ENCODE measurements at places on chromosomes 11 and 22.
A peak's percentile ranks its signal among the peaks of the same experiment; 100 is the strongest.

DNA sequence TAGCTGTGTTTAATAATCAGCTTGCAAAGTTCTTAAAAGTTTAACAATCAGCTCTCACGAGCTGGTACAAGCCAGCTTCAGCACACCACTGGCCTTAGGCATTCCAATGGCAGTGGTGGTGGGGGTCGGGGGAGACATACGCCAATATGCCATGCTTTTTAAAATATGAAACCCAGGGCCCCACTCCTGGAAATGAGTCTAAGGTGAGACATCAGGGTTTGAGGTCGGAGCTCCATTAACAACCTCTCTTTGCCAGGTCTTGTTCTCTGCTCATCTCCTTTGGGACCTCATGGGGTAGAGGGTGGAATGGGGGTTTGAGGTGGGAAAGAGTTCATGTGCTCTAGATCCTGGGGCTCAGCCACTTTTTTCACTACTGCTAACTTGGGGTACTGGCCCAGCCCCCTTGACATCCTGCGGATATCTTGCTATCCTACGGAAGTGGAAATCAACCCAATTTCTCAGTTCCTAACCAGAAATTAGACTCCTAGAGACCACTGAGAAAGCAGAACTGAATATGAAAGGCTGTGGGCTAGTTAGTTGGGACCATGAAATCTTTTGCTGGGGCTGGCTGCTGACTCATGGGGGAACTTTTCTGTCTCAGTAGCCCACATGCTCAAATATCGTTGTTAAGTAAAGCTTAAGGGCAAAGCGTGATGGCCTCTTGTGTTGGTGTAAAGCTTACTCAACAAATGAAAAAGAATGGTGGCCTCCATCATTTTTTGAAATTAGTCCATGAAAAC lies 90.1 kb downstream of the PDHX start:
- DNase-seq: no peak

DNA sequence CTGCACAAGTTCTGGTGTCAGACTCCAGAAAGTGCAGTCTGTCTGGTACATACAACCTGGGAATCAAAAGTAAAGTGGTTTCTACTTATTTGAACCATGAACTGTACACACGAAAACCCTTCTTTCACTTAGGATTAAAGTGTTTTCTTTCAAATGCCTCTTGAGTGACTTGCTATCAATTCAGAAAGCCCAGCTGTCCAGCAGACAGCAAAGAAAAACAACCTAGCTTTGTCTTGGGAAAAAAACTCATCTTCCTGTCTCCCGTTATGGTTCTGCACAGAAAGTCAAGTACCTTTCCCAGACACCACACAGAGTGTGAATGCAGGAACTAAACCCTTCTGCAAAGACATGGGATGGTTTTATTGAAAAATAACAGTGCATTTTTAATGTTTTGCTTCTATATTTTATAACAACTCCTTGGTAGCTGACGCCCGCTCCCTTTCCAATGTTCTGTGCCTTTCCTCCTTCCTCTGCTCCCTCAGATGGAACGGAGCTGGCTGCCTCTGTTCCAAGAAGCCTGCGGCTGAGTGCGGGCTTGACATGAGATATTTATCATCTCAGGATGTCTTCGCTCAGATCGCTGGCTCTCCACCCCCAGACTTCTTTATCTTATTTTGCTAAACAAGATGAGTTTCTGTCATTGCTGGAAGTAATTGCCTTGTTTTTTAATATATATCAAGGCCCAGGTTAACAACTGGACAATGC lies 322.3 kb upstream of the B3GAT1 start:
- DNase-seq: no peak

DNA sequence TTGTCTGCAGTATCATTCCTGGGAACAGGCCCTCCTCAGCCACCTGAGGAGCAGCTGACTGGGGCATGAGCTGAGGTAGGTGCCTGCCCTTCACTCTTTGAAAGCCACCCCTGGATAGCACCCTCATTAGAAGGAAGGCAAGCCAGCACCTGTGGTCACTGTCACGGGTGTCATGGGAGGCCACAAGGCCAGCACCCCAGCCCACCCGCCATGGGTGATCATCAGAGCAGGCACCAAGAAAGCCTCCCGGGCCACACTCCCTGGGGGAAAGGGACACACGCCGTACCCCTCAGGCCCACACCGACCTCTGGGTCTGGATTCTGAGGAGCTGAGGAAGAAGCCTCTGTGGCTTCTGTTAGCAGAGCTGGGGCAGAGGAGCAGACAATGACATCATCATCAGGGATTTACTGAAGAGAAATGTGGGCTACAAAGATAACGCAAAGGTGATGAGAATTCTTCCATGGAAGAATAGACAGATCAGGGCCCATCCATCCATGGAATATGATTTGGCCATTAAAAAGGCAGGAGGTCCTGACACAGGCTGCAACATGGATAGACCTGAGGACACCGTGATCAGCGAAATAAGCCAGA lies 16.7 kb upstream of the NAP1L4 start:
- DNase-seq: no peak

DNA sequence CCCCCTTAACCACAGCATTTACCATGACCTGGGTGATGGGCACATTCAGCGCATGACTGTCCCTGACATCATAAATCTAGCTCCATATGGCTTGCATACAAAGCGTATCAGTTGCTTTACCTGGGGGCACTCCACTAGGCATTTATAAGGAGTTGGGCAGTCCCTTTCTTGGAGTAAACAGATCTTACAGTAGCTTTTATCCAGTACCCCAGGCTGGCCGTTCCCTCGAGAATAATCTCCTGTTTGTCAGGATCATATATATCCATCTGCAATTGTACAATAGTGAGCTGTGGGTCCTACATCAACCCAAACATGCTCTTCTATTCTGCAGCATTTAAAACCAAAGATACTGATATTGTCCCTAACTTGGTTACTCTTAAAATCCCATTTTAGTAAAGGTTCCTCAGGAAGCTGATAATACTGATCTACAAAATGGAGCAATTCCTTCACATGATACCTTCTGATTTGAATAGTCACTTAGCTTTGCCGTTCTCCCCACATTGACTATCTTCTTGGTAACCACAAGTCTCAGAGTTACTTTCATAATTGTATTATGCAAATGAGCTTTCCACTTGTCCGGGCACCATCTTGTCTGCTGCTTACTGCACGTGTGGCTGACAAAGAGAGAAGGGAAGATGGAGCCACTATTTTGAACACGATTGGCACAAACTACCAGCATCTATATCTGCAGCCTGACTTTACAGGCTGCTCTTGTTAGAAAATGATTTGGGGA lies 205.0 kb downstream of the CWF19L2 start:
- DNase-seq: no peak

GRCh38 chr11:30116512-30116911 lies 99.7 kb upstream of the KCNA4 start:
- no peak for DNase-seq

DNA sequence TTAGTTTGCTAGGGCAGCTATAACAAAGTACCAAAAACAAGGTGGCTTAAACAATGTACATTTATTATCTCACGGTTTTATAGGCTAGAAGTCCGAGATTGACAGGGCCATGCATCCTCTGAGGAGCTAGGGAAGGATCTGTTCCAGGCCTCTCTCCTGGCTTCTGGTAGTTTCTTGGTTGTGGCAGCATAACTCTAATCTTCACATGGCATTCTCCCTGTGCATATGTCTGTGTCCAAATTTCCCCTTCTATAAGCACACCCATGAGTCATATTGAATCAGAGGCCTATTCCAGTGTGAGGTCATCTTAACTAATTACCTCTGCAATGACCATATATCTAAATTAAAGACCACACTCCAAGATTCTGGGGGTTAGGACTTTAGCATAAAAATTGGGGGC lies 31.3 kb upstream of the MMP13 start:
- DNase-seq: no peak

- DNase-seq: no peak
Measured at GRCh38 chr11:71284525-71285092, 32.2 kb upstream of the SHANK2 start.

- DNase-seq: no peak
Measured at GRCh38 chr11:101456812-101457211, 127.0 kb downstream of the TRPC6 start.

- DNase-seq: no peak
Measured at GRCh38 chr11:93100211-93100610, 97.6 kb downstream of the SLC36A4 start.

DNA sequence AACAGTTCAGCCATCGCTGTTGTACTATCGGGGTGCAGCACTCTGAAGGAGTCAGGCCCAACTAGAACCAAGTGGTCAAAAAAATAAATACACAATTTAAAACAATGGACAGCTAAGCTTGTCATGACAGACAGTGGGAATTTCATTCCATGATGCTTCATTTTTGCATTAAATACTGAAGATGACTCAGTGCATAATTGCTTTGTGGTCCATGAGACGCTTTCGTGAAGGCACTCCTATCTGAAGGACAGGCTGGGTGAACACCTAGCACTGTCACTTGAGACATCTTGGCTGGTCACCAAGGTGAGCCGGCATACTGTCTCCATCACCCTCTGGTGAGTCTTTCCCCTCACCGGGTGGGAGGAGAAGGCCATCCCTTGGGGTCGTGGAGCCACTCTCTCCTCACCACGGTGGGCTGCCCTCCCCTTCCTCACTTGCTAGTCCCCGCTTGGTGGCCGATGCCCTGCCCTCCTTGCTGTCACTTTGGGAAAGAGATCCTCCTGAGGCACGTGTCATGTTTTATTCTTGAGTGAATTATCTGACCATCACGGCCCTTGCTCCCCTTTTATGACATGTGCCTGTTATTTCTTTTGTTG lies 4.9 kb upstream of the TESMIN start:
- DNase-seq: no peak

- DNase-seq: no peak
Measured at GRCh38 chr11:35748644-35749043, 86.1 kb downstream of the TRIM44 start.

DNA sequence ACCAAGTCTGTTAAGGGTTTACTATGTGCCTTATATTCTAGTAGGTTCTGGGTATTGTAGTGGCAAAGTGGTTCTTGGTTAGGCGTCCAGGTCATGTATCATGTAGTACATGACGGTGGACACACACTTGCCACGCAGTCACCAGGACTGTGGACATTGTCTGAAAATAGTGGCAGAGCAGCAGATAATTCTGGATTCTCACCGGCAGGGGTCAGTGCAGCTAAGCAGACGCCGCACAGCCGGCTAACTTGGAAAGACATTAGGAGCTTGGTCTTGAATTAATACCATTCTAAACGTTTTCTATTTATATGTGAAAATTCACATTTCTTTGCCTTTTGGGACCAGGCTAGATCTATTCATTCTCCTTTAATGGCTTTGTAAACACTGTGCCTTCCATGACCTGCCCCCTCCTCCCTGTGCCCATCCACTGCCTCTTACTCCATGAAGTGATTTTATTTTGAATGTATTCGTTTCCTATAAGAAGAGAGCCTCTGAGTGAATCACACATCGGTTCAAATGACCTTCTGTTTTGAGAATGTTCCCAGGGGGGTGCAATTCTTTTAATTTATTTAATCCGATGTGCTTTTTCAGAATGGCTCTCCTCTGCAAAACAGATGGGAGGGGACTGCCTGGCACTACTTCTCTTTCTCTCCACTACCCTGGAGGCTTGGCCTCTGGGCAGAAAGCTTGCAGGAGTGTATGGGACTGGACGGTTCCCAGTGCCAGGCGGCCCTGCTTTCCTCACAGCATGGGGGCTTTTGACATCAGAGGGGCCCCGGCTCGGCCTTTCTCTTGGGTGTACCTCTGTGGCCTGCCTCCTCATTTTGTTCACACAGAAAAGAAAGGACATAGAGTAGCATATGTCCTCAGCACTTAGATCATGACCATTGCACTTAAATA lies 378.0 kb downstream of the NTM start:
- DNase-seq: peak; percentile 83

DNA sequence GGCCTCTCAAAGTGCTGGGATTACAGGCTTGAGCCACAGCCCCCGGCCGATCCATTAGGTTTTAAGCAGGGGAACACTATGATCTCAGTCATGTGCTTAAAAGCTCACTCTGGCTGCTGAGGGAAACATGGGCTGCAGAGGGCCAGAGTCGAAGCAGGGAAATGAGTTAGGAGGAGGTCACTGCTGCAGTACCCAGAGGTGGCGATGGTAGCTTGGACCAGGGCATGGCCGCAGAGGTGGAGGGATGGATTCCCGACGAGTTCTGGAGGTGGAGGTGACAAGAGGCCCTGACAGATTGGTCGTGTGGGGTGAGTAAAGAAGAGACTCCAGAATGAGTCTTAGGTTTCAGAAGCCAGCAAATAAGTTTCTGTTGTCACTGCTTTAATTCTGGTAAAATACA lies 54.4 kb upstream of the INCENP start:
- DNase-seq: no peak

DNA sequence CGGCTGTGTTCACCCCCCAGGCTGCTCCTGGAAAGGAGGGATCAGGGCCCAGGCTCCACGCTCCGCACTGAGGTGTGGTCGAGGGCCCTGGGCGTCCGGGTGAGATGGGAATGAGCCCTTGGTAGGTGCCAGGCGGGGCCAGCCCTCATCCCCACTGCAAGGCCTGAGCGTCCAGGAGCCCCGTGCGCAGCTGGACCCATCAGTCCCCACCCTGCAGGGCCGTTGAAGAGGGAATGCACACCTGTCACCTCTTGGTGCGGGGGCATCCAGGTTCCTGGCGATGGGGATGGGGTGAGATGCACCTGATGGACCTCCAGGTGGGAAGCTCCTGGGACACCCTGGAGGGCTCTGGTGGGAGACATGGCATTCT lies 72.2 kb downstream of the KCNQ1 start:
- DNase-seq: no peak

- DNase-seq: no peak
Measured at GRCh38 chr11:63951779-63952536, 13.2 kb downstream of the NAA40 start.

- DNase-seq: no peak
Measured at GRCh38 chr22:48566741-48567140, 1260.9 kb downstream of the BRD1 start.

GRCh38 chr22:17842386-17842785 lies 68.1 kb upstream of the BID start:
- no peak for DNase-seq

- no peak for DNase-seq
Measured at GRCh38 chr11:82811369-82811768, 77.7 kb upstream of the FAM181B start.

- DNase-seq: no peak
Measured at GRCh38 chr11:119608781-119609180, 120.2 kb downstream of the NECTIN1 start.

DNA sequence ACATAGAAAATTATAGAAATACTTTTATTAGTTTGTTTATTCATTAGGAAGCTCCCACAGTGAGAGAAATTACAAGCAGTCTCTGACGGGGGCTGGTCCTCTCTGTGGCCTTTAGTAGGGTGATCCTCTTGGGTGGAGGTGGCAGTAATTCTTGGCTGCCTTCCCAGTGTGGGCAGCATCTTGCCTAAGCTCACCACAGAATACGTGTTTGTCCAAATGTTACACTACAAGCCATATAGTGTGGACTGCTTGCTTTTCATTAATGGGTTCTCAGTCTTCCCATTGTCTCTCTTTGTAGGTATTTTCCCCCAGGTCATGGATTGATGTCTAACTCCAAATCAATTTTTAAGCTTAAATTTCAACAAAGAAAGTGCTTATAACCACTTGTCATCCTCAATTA lies 43.3 kb downstream of the ENDOD1 start:
- no peak for DNase-seq

DNA sequence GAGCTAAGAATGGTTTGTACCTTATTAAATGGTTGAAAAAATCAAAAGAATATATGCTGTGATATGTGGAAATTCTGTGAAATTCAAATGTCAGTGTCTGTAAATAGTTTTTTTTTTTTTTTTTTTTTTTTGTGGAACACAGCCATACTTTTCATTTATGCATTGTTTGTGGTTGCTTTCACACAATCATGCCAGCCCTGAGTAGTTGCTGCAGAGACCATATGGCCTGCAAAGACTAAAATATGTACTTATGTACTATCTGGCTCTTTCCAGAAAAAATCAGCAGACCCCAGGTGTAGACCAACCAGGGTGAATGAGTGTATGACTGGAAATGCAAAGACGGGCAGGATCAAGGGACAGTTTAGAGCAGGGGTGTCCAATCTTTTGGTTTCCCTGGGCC lies 98.3 kb downstream of the PTPRJ start:
- no peak for DNase-seq

Measured in cerebellum (tissue), 4 donors.